ENCODE measurements at places on chromosomes 5 and 9.

DNA sequence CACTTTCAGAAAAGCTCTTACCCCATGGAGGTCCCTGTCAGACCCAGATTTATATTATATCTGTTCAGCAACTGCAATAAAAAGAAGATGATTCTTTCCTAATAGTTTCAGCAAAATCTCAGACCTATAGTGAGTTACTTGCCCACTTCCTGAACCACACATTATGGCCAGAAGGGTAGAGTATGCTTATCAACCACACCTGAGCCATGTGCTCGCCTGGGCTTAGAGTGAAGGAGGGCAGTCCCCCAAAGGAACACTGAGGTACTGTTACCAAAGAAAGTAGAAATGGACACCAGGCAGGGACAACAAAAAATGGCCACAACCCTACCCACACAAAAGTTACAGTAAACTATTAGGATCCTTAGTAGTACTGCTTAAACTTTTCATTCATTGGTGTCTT, 128.7 kb downstream of the ZNF608 start:
- DNase-seq: no peak

DNA sequence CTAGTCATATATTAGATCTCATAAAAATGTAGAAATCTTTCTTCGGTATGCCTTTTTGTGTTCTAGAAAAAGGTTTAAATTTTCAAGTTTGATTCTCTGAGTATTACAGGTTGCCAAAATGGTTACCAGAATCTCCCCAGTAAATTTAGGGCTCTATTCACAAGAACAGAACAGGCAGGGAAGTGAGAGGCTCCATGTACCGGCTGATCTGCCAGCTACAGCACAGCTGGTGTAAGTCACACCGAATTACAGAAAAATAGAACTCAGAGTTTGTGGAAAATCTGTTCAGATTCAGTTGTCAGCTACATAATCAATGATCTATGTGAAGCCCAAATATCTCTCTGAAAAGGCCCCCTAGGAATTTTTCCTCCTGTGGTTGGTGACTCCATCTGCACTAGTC, 10.5 kb downstream of the FAM81B start:
- no peak for DNase-seq

- DNase-seq: no peak
Measured at GRCh38 chr5:112002376-112002775, 245.4 kb upstream of the NREP start.

GRCh38 chr9:105425816-105426433, 21.9 kb upstream of the FSD1L start:
- no peak for DNase-seq

- DNase-seq: no peak
Measured at GRCh38 chr5:1883120-1883924, 597 bp upstream of the IRX4 start.

Measured in activated CD4-positive, alpha-beta T cell treated with anti-CD3 and anti-CD28 coated beads for 24 hours (primary cell).